Stimulated activated CD8-positive, alpha-beta memory T cell treated with anti-CD3 and anti-CD28 coated beads, Interleukin-4, amount 100 ng/mL, for 4 hours (primary cell): ENCODE measurements at places on chromosomes 1 and 21.
A peak's percentile ranks its signal among the peaks of the same experiment; 100 is the strongest.

DNA sequence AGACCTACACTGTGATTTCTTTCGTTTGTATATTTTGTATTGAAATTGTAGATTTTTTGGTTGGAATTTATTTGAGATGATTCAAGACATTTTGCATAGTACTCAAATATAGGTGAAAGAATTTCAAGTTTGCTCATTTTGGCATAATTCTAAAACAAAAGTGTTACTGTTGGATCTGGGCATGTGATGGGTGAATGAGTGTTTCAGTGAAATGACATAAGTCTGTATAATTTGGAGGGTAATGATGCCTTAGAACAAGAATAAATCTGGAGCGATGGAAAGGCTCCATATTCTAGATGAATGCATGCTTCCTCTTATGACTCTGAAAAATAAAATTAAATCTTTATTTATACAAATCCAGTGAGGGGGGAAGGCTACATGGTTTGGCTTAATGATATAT, 41.0 kb downstream of the NFIA start:
- DNase-seq, result no peak

- DNase-seq, result no peak
Observed at GRCh38 chr1:202439308-202439707, 90.8 kb downstream of the PPP1R12B start.

- DNase-seq, result no peak
Observed at GRCh38 chr1:219537223-219537631, 75.7 kb downstream of the ZC3H11B start.

GRCh38 chr1:151511636-151512215, 539 bp downstream of the CGN start:
- no peak for DNase-seq

- DNase-seq, result no peak
Observed at GRCh38 chr1:94958081-94958480, 31.2 kb upstream of the CNN3 start.

- DNase-seq, result no peak
Observed at GRCh38 chr1:235759336-235759735, 107.4 kb downstream of the LYST start.

DNA sequence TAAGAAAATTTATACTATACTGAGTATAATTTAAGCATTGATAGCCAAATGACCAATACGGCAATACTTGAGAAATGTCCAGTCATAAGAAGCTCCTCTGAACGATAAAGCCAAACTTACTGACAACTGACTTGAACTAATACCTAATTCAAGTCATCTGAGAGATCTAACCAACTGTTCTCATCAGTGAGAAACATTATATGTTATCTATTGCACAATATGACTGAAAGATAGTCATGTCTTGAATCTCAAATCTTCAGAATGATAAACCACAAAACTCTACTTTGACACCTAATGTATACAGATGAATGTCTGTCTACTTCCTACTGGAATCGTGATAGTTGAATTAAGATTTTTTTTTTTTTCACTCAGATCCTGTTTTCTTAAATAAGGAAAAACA, 39.0 kb downstream of the APP start:
- no peak for DNase-seq

- DNase-seq, result peak; percentile 17
Observed at GRCh38 chr1:66996018-66996682, 57.8 kb downstream of the SLC35D1 start.

DNA sequence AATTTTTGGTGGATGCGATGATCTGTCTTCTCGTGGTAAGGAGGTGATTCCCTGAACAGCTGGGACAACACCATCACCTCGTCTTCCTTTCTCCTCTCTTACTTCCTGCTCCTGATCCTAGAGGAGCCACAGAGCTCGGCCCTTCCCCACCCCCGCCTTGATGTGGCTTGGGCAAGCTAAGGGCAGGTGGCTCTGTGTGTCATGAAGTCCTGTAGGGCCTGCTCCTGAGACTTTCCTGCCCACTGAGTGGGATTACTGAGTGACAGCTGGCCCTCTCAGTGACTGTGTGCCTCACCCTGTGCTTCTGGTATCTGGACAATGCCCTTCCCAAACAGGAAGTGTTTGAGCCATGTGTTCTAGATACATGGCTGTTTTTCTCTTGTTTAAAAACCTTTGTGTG, 153.0 kb downstream of the KCNJ6 start:
- no peak for DNase-seq

DNA sequence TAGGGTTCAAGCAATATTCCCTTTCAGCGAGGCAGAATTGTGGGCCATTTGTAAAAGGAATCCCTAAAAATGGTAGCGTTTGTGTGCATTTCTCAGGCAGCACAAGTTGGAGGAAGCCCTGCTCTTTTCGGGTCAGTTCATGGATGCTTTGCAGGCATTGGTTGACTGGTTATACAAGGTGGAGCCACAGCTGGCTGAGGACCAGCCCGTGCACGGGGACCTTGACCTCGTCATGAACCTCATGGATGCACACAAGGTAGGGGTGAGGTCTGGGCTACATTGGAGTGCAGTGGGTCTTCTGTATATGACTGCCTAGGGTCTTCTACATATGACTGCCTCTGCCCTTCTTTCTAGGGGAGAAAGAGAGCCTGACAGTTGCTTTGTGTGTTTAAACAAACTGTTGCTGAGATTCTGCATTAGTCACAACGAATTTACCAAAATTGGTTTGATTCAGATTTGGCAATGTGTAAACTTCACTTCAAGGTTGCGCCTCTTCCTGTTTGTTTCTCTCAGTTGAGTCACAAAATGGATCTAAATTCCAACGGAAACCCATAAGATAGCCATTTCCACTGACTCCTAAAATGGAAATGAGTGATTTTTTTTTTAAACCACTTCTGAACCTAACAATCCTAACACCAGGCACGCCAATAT, 40.4 kb upstream of the BMP8A start:
- no peak for DNase-seq

DNA sequence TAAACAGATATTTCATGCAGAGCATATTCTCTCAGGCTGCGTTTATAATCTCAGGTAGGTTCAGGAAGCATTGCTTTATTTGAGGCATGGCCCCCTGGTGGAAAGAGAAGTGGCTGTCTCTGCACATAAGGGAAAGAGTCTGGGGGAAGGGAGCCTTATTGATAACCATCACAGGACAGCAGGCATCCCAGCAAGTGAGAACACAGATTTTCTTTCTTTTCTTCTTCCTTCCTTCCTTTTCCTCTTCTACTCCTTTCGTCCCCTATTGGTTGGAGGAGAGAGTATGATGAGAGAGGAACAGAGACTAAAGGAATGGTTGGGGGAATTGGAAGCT, 21.9 kb downstream of the TSNAX start:
- DNase-seq, result no peak

GRCh38 chr1:43493661-43494450, 36.8 kb upstream of the PTPRF start:
- no peak for DNase-seq

GRCh38 chr1:62054188-62054587, 140.5 kb upstream of the L1TD1 start:
- no peak for DNase-seq

GRCh38 chr1:193013005-193013404, 46.2 kb downstream of the UCHL5 start:
- no peak for DNase-seq

DNA sequence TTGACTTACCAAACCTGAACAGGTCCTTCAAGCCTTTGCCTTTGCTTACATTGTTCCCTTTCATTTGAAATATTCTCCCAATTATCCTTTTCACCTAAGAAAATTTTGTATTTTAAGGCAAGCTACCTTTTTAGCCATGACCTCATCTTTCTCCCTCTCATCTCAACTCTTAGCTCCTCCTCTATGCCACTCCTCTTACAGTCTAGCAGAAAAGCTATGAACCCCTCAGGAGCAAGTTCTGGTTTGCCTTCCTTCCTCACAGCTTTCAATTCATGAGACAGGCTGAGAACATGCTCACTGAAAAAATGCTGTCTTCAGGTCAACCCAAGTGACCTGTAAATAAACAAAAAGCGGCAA, 8.3 kb upstream of the MUTYH start:
- no peak for DNase-seq

GRCh38 chr1:228161362-228161761, 4.2 kb upstream of the IBA57 start:
- no peak for DNase-seq

DNA sequence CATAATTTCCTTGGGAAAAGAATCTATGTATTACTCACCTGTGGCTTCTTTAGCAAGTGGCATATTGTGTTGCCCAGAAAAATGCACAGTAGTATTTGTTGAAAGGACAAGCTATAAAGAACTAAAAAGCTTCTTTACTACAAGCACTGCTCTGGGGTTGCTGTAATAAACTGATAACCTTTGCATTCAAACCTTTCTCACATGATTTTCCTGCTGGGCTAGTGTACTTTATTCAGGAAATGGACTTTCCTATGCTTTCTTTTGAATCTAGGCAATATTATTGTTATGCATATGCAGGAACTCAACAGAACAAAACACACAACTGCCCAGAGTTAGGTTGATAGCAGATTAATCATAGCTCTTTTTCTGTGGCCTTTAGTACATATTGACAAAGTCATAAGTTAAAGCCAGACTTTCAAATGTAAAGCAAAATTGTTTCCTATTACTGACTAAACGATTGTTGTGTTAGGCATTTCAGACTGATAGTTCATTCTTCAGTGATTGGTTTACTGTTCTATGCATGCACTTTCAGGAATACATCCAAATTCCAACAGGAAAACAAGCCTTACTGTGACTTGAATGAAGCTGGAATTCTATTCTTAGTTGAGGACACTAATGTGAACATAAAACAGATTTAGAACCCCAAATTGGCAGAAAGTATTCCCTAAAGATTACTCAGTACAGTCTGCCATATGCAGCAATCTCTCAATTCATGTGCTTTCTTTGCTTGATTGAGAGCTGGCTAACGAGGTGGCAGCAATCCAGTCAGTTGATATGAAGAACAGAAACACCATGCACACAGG, 564.3 kb upstream of the NEGR1 start:
- DNase-seq, result no peak

DNA sequence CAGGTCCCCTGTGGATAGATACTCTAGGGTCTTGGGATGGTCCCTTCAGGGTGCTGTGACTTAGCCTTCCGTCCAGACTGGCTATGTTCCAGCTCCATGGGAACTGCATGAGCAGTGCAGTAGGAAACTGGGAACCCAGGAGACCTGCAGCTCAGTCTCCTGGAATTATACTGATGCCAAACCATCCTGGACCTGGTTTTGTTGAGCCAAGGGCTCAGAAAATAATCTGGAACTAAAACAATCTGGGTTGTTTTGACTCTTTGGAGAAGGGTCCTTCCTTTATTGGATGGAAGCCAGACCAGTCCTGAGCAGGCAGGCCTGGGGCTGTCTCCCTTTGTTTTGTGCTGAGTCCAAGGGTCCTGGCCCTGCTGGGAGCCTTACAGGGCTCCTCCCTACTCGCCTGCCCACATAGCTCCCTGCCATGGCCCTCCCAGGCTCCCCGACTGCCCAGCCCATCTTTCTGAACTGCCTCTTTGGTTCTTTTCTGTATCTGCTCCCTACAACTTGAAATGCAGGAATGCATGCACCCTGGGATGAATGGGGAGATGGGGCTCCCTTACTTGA, 1.2 kb downstream of the IPO13 start:
- no peak for DNase-seq

DNA sequence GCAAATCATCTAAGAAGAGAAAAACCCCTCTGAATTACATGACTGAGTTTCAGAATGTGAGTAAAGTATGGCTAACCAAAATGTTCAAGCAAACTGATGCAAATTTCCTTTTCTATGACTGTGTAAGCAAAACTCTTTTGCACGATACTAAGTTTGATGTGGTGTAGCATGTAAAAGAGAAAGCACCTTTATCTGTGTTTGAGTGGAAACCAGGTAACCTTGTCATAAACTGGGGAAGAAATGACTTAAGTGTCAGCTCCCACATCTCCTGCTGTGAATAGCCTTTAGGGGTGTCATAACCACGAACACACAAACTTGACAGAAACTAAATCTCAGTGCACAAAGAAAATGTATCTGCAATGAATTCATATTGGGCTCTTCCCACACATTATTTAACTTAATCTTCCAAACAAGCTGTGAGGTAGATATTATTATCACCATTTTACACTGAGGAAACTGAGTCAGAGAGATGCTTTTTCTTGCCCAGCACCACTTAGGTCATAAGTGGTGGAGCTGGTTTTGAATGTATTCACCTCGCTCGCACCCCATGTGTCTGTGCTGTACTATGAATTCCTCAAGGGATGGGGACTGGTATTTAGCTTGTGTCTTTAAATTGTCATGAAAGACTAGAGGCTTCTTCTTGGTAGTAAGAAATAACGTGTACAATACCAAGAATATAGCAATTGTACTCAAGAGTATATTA, 32.9 kb upstream of the IL12RB2 start:
- no peak for DNase-seq

DNA sequence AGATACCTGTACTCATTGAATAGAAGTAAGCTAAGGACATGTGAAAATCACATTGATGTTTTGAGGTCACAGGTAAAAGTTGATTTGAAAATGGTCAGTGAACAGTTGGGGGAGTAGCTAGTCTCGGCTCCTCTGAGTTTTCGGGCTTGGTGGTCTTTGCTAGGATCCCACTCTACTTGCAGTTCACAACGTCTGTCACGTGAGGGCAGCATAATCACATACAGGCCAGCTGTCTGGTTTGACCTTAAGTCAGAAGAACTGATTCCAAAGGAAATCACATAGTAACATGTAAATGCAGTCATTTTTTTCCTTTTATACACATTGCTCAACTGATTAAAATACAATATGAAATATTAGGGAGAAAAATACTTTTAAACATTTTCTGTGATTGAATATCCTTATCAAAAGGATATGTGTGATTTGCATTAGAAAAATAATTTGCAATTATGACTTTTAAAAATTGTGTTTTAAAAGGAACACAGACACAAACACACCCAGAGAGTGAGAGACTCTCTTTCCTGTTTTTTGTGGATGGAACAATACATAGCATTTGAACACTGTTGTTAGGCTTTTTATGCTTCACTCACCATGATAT, 21.8 kb upstream of the PDC start:
- peak; percentile 9 for DNase-seq

- DNase-seq, result no peak
Observed at GRCh38 chr1:96206451-96206850, 515.1 kb upstream of the PTBP2 start.

- no peak for DNase-seq
Observed at GRCh38 chr1:116370181-116370580, 2.9 kb upstream of the ATP1A1 start.

DNA sequence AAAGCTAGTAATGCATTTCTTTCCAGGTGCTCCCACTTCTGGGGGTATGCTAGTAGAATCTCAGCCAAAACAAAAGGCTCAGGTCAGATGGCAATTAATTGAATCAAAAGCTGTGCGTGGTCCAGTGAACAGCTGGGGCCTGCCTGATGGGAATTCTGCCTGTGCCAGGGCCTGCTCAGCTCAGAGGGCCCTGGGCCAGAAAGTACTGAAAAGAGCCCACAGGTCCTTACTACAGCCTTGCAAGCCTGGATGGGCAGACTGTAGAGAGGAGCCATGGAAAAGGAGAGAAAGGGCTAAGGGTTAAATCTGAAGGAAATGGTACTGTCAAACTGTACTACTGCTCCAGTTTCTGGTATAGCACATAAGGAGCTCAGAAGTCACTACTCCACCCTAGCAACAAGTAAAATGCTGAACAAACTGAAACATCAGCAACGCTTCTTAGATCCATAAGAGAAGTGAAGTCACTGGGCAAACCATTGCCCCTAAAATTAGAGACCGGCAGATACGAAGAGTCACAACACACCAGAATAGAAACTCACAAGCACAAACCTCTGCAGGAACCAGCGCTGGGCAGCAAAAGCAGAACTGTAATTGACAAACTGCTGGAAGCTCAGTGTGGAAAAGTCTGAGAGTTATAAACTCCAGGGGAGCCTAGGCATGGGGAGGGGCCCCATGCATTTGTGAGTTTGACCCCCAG, 121.1 kb upstream of the SYT6 start:
- DNase-seq, result no peak

- DNase-seq, result no peak
Observed at GRCh38 chr1:11380500-11380899, 98.5 kb upstream of the DISP3 start.

- no peak for DNase-seq
Observed at GRCh38 chr1:58870298-58870676, 86.4 kb upstream of the JUN start.
